ENCODE measurements at places on chromosomes 3 and 15. TPM values are rescaled to one million over a fixed set of nuclear protein-coding genes. Genes with fewer than 3 reads are reported as not detected.

The GNAT1 gene
- total RNA-seq = under 0.01 TPM

DNA sequence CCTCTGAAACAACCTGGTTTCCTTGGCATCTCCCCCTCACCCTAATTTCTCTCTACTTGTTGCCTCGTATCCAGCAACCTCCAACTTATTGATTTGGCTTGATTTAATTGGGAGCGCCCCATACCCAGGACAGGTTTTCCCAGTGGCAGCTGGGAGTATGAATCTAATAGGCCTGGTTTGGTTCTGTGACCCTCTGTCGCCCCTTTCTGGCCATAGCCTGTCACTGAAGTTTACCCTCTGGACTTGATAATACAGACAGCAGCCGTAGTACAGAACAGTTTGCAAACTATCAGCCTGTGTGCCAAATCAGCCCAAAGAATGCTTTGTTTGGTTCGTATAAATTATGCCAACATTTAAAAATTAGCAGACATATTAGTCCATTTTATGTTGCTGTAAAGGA is 525.1 kb upstream of the GOLIM4 start:
- no peak for DNase-seq

GRCh38 chr15:51368751-51369450 is 27.4 kb downstream of the GLDN start:
- no peak for DNase-seq

GRCh38 chr3:53616321-53616720 is 121.9 kb downstream of the CACNA1D start:
- no peak for DNase-seq

The GPR27 gene
- total RNA-seq = not detected

All from pulmonary artery endothelial cell (primary cell).